AG08395 (cell line): ENCODE measurements at places on chromosomes 5 and 9.

DNA sequence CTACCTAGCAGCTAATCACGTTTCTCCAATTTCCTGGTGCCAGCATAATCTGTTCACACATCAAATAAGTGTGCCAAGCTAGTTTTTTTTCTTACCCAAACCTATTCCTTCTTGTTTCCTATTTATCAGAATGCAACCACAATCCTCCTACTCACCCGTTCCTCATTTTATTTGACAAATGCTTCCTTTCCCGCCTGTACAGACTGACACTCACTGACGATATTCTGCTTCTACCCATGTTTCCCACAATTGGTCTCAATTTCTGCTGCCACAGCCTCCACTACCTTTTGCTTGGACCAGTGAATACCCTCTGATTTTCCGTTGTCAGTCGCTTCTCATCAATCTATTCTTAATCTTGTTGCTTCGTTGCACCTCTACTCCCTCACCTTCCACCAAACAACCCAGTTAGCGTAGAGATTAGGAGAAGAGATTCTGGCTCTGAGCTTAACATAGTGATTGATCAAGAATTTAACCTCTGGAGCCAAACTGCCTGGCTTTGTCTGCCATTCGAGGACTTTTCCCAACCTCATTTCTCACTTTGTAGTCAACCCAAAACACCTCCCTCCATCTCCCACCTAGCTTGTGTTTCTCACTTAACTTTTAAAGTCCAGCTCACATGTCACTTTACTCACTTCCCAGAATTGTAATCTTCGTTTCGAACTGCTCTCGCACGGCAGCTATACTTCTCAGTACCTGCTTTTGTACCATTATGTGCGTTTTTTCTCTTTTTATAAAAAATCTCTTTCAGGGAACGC is 729 bp upstream of the TMEM38B start:
- DNase-seq, result no peak

DNA sequence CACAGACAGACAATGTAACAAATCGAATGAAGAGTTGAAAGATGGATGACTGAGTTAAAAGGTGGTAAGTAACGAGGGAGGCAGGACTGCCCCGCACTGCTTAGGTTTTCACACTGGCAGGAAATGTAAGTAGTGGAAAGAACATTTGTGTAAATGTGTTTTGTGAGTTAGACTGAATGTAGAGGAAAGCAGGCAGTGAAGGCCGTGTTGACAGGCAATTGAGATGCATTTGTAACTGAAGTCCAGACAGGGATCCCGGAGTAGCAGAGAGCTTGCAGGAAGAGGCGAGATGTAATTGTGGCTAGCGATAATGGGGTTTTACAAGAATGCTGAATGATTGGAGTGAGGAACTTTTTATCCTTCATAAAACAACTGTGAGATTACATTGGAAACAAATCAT is 20.0 kb upstream of the SH3PXD2B start:
- no peak for DNase-seq

GRCh38 chr9:107847978-107848964 is 358.7 kb upstream of the KLF4 start:
- DNase-seq, result peak; percentile 56

GRCh38 chr9:31259824-31260223 is 1124.6 kb upstream of the ACO1 start:
- no peak for DNase-seq

DNA sequence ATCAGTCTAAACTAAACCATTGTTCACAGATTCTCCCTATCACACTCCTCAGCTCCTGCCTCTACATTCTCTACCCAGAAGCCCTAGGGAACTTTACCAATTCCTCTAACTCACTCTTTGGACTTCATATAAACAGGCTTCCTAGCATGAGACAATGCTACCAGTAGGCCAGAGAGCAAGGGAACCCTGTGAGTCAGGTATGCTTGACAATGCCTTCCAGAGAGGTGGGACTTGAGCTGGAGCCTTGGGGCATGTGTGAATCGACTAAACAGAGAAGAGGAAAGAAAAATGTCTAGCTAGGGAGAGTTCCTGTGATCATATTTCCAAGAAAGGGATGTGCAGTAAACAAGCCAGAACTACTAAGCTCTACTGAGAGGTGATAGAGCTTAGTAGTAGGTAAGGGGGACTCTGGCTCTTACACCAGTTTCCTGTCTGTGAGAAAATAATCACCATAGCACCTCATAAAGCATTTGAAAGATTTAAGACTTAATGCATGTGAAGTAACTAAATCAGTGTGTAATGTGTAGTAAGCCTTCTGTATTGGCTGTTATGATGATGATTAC is 6.4 kb upstream of the RFK start:
- no peak for DNase-seq

DNA sequence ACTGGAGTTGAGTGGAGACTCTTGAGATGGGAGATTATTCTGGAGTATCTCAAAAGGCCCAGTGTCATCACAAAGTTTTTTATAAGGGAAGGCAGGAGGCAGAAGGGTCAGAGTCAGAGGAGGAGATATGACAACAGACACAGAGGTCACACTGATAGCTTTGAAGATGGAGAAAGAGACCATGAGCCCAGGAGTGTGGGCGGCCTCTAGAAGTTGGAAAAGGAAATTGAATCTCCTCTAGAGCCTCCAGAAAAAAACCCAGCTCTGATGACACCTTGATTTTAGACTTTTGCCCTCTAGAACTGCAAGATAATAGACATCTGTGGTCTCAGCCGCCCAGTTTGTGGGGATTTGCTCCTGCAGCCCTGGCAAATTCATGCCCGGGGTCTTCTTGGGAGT is 64.8 kb upstream of the SPTLC1 start:
- DNase-seq, result no peak

DNA sequence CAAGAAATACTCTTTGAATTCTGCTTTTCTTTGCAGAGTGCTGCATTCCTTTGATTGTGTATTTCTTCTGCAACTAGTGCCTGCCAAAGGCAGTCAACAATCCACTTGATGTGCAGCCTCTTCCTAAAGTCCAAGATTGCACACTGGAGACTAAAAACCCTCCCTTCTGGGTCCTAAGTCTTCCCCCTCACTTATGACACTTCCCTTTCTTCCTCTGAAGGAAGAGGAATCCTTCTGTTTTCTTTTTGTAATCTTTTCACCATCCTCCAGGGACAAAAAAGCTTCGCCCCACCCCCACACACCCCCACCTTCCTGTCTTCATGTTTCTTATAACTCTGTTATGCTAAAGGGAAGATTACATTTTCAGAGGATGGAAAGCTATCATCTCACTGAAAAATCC is 39.9 kb downstream of the WDR36 start:
- DNase-seq, result no peak

GRCh38 chr9:92669527-92669889 is 423 bp downstream of the IPPK start:
- peak; percentile 45 for DNase-seq

GRCh38 chr9:126852086-126852688 is 8.3 kb upstream of the ZBTB34 start:
- no peak for DNase-seq

- peak; percentile 50 for DNase-seq
Measured at GRCh38 chr5:55324815-55325418, 17.1 kb downstream of the MTREX start.

DNA sequence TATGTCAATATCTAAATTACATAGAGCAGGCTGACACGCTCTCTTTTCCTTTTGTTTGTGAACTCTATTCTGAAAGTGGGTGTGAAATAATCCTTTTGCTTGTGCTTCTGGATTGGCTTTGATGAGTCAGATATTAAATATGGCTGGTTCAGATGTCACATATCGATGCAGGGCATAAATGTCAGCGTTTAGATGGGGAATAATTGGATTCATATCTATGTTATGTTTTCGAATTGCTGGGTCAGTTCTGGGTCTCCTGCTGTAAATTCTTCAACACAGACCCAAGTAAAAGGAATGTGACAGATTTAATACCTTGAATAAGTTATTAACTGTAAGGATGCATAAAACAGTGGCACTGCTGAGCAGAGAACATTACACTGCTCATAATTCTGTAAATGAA is 118.7 kb upstream of the SNX2 start:
- no peak for DNase-seq

DNA sequence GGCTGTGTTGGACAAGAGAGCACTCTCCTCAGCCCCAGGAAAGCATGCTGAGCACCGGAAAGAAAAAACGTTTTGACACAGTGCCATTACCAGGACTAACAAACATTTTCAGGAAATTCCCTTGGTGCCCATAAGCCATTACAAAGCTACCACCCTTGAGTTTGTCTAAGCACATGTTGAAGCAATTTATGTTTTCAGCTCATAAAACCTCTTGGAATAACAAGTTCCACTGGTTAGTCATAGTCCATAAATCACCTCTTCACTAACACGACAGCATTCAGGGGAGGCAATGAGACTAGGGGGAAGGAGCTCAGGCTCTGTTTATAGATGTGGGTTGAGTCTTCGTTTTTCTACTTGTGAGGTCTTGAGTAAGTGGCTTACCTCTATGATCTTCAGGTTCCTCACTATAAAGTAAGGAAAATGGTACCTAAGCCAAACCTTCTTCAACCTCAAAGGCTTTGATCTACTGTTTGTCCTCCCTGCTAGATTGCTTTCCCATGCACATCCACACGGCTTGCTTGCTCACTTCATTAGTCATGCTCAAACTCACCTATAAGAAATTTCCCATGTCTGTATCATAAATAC is 65.4 kb downstream of the DRD1 start:
- peak; percentile 12 for DNase-seq

DNA sequence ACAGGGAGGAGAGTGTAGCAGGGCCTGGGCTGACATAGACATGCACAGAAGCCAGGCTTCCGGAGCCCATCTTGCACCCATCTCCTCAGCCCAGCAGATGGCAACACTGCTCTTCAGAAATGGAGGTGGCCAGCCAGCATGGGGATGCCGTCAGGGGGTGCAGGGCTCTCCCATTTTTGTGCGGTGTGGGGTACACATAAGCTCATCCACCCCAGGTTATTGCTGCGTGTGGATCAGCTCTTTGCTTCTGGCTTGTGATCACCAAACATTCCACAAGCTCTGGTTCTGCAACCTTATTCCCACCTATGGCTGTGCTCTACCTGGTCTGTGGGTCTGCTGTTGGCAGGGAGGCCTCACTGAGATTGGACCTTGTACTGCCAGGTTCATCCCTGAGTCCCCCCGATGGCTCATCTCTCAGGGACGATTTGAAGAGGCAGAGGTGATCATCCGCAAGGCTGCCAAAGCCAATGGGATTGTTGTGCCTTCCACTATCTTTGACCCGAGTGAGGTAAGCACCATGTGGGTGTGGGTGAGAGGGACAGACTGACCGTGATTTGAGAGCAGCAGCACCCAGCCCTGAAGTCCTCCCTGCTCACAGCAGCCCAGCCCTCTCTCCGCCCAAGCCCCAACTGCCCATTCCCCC is 17.3 kb downstream of the SLC22A5 start:
- DNase-seq, result peak; percentile 79
